NCI-H2029 treated with DMSO at 0.1 percent for 48 hours (cell line): ENCODE measurements at places on chromosomes 5 and 9.

DNA sequence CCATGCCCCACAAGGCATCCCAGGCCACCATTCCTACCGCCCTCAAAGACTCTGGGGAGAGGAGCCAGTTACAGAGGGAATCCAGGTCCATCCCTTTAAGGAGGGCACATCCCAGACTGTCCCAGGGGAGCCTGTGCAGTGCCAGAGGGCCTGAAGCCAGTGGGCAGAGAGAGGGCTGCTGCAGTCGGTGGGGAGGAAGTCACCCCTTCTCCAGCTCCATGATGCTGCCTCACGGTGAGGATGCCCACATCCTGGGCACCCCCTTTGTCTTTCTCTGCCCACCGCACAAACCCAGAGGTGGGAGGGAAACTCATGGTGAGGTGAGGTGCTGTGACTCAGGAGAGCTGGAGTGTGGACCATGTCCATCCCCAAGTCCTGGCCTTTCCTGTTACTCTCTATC lies 26.2 kb upstream of the ANKRD33B start:
- DNase-seq: no peak

DNA sequence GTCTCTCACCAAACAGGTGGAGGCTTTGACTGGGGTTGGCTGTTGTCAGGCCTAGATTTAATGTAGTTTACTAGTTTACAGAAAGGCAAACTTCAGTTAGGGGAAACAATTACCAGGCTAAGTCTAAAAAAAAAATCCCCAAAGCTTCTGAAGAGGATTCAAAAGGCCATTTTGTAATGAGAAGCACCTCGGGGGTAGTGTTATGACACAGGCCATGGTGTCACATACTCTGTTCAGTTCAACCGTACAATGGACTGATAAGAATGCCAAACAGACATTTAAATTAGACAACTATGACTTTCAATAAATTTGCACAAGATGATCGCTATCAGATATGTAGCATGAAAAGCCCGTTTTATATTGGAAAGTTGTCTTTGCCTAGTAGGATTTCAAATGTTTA lies 120.1 kb upstream of the PCA3 start:
- no peak for DNase-seq

GRCh38 chr9:70065572-70065971 lies 21.9 kb downstream of the MAMDC2 start:
- DNase-seq: no peak

GRCh38 chr5:73506459-73506955 lies 8.3 kb downstream of the BTF3 start:
- DNase-seq: no peak

- DNase-seq: no peak
These were observed 106.7 kb downstream of the OXCT1 start for GRCh38 chr5:41763574-41763973.

GRCh38 chr9:18855656-18856055 lies 177.4 kb downstream of the SAXO1 start:
- no peak for DNase-seq
